Neural progenitor cell (in vitro differentiated cells): ENCODE measurements at places on chromosomes 6 and 20. TPM values are rescaled to one million over a fixed set of nuclear protein-coding genes. Genes with fewer than 3 reads are reported as not detected.

Gene RNASET2
- total RNA-seq, result 28.9 and 37.2 TPM in 2 replicates

Gene FRK
- 0.11 and 0.15 TPM in 2 replicates for total RNA-seq

Gene CD40
- total RNA-seq, result 11.0 and 14.0 TPM in 2 replicates

Gene GHRH
- 3.2 TPM in 1 of 2 replicates, not detected in the other for total RNA-seq

Gene FAM229B
- 14.1 and 32.2 TPM in 2 replicates for total RNA-seq

Gene PI16
- 0.06 TPM in 1 of 2 replicates, not detected in the other for total RNA-seq

Gene EYA4
- 2.3 and 2.4 TPM in 2 replicates for total RNA-seq

Gene HLA-DQA1
- total RNA-seq, result not detected in 2 replicates

DNA sequence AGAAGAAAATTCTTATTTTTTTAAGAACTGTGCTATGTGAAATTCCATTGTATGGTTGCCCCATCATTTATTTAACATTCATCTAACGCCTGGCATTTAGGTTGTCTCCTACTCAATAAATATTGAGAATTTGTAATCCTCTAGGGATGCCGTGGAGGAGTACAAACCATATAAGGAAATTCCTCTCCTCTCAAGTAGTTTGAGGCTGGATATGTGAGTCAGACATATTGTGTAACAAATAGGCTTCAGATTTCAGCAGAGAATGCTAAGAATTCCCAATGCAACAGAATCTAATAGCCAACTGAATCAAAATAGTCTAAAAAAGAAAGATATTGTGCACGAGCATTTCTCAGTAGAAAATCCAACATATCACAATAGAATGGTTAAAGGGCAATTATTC, 174.7 kb downstream of the OTOR start:
- H3K4me3 ChIP-seq, result no peak overlapping the region
- DNase-seq, result no peak
- no peak overlapping the region for H3K27ac ChIP-seq
- H3K4me1 ChIP-seq, result no peaks in the 10 kb centered on the region
- H3K27me3 ChIP-seq, result no peaks in the 10 kb centered on the region

DNA sequence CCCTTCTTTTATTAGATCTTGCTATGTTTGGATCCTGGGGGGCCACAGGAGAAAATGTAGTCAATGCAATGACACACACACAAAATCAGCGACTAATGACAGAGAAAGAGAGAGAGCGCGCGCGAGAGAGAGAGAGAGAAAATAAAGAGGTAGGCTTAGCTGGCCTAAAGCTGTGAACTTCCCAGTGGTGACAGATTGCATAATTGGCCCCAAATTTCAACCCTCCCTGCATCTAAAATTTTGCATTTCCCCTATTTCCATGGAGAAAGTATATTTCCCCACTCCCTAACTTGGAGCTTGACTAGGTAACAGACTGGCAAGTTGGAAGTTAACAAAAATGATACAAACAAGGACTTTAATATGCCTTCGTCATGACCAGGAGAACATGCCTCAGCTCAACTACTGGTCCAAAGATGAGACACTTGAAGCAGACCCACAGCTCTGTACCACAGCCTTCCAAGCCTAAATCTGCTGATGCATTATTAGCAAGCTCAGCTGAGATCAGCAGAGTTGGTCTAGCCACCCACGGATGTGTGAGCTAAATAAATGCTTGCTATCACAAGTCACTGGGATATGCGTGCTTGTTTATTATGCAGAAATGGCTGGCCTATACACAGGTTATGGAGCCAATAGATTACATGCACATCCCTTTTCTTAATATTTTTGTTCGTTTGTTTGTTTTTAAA, 118.1 kb upstream of the PRDM1 start:
- DNase-seq, result no peak
- no peaks in the 10 kb centered on the region for H3K27me3 ChIP-seq
- no peak overlapping the region for H3K27ac ChIP-seq
- no peak overlapping the region for H3K4me3 ChIP-seq
- no peaks in the 10 kb centered on the region for H3K4me1 ChIP-seq
- H3K36me3 ChIP-seq, result no peaks in the 10 kb centered on the region

DNA sequence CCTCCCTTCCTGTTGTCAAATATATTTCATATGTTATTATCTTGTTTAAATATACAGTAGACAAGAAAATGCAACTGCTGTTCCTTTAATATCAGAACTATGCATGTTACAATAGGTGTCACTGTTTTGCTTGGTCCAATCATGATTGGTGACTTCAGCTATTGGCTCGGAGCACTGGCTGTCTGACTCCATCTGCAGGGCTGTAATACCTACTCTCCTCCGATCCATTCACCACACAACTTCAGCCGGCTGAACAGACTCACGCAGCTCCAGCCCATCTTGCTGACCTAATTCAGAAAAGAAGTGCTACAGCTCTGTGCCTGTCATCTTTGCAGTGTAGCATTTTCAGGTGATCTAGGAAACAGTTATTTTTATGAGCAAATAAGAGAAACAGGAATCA, at the start of gene BTBD3:
BTBD3 (plus strand) TSS at position 231 of the 400 bp plus-strand sequence. CDS start 383 bp downstream, outside the sequence.
- H3K36me3 ChIP-seq, result no peaks in the 10 kb centered on the region
- H3K4me3 ChIP-seq, result no peak within 1 kb of the TSS
- peak; percentile 16 for DNase-seq
- no peaks in the 10 kb centered on the region for H3K27me3 ChIP-seq
- H3K27ac ChIP-seq, result no peak within 1 kb of the TSS
- peaks cover 11% of the 10 kb centered on the region for H3K4me1 ChIP-seq

- H3K27me3 ChIP-seq, result no peaks in the 10 kb centered on the region
- H3K4me1 ChIP-seq, result no peaks in the 10 kb centered on the region
- H3K36me3 ChIP-seq, result no peaks in the 10 kb centered on the region
- no peak overlapping the region for H3K27ac ChIP-seq
Observed at GRCh38 chr6:106525107-106525881, 104.0 kb downstream of the RTN4IP1 start.

DNA sequence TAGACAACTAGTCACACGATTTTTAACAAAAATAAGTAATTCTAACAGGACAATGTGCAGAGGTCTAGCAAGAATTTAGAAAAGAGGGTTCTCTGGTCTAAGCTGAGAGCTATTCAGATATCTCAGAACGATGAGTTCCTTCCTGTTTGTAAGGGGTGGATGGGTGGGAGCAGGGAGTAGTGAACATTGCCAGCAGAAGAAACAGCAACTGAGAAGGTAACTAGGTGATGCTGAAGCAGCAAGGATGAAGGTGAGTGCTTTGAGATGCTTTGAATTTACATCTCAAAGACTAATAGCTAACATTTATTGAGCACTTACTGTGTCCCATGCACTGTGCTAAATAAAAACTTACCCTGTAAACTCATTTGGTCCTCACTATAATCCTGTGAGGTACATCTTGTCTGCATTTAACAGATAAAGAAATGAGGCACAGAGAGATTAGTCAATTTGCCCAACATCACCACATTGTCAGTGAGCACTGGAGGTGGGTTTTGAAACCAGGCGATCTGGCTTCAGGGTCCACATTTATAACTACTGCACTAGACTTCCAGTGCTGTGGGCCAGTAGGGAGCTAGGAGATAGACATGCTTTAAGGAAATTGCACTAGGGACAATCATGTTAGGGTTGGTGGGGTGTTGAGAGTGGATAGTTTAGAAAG, 15.7 kb downstream of the BRD2 start:
- no peaks in the 10 kb centered on the region for H3K27me3 ChIP-seq
- no peaks in the 10 kb centered on the region for H3K4me1 ChIP-seq
- DNase-seq, result no peak
- no peak overlapping the region for H3K27ac ChIP-seq
- H3K36me3 ChIP-seq, result peaks cover 13% of the 10 kb centered on the region

- no peak overlapping the region for H3K4me3 ChIP-seq
- H3K27ac ChIP-seq, result no peak overlapping the region
- no peaks in the 10 kb centered on the region for H3K36me3 ChIP-seq
- no peaks in the 10 kb centered on the region for H3K27me3 ChIP-seq
- H3K4me1 ChIP-seq, result no peaks in the 10 kb centered on the region
Observed at GRCh38 chr6:157200611-157201010, 122.7 kb downstream of the TMEM242 start.

GRCh38 chr6:77180326-77180725, 283.0 kb downstream of the HTR1B start:
- no peak overlapping the region for H3K4me3 ChIP-seq
- no peaks in the 10 kb centered on the region for H3K36me3 ChIP-seq
- H3K27ac ChIP-seq, result no peak overlapping the region
- no peaks in the 10 kb centered on the region for H3K27me3 ChIP-seq

DNA sequence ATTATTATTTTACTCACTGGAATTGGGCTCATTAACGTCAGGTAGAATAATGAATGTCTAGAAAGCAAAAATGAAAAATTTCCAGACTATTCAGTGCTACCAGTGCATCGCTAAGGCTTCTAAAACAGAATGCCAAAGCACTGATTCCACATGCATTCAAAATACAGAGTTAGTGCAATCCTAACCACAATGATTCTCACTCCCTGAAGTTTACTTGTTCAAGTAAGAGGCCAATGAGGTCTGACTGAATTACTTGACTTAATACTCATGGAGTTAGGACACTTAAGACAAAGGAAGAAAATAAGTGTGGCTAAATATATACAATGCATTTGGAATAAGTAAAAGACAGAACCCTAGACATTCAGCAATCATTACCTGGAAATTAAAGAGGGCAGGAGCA, 220.5 kb downstream of the PKHD1 start:
- peaks cover 4% of the 10 kb centered on the region for H3K4me1 ChIP-seq
- H3K27ac ChIP-seq, result no peak overlapping the region
- no peaks in the 10 kb centered on the region for H3K36me3 ChIP-seq

DNA sequence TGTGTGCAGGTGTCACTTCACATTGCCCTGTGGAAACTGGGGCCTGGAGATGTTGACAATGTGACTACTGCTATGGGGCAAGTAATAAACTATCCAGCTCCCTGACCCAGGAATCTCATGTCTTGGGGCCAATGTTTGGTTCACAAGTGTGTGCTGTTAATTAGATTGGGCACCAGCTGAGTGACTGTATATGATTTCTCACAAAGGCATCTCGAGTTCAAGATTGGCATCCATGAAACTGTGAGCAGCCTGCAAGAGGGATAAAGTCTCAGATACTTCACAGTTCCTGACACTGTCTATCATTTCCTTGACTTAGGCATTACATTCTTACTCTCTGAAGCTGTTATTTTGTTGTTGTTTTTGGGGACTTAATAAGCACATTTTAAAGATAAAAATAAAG, 264.0 kb downstream of the PRKN start:
- H3K36me3 ChIP-seq, result no peaks in the 10 kb centered on the region
- H3K27ac ChIP-seq, result no peak overlapping the region
- H3K4me1 ChIP-seq, result no peaks in the 10 kb centered on the region
- DNase-seq, result no peak

GRCh38 chr6:162217058-162217457, 510.5 kb downstream of the PRKN start:
- H3K4me1 ChIP-seq, result no peaks in the 10 kb centered on the region
- no peak overlapping the region for H3K27ac ChIP-seq
- no peak overlapping the region for H3K4me3 ChIP-seq
- no peaks in the 10 kb centered on the region for H3K36me3 ChIP-seq
- no peaks in the 10 kb centered on the region for H3K27me3 ChIP-seq

DNA sequence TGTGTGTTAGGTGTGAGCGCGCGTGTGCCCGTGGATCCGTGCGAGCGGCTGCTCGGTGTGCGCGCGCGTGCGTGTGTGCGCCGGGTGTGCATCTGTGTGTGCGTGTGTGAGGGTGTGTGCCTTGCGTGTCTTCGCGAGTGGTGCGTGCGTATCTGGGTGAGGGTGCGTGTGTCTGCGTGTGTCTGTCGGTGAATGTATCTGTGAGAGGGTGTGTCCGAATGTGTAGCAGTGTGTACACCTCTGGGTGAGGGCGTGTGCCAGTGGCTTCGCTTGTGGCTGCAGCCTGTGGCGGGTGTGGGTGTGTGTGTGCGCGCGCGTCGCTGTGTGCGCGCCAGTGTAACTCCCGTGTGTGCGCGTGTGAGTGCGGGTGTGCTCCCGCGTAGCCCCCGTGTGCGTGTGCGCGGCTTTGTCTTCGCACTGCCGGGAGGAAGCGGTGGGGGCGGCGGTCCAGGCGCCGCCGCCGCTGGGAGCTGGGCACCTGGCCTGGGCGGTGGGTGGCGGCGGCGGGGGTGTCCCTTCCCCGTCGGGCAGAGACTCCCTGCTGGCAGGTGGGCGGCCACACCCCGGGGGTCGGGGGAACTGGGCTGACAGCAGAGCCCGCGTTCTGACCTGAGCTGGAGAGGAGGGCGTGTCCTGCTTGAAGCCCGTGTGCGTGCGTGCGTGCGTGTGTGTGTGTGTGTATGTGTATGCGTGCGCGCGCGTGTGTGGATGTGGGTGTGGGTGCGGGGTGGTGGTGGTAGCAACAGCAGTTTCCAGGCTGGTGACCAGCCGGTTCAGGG, 61.3 kb upstream of the EPB41L1 start:
- peaks cover 77% of the 10 kb centered on the region for H3K27me3 ChIP-seq
- no peaks in the 10 kb centered on the region for H3K36me3 ChIP-seq
- no peak overlapping the region for H3K27ac ChIP-seq
- H3K4me3 ChIP-seq, result peak overlapping the region; percentile 78
- H3K4me1 ChIP-seq, result peaks cover 36% of the 10 kb centered on the region

- peak; percentile 59 for DNase-seq
- H3K4me3 ChIP-seq, result no peak overlapping the region
- peaks cover 10% of the 10 kb centered on the region for H3K4me1 ChIP-seq
- no peak overlapping the region for H3K27ac ChIP-seq
- H3K36me3 ChIP-seq, result no peaks in the 10 kb centered on the region
- H3K27me3 ChIP-seq, result no peaks in the 10 kb centered on the region
Observed at GRCh38 chr6:8329562-8329961, 105.8 kb downstream of the SLC35B3 start.

DNA sequence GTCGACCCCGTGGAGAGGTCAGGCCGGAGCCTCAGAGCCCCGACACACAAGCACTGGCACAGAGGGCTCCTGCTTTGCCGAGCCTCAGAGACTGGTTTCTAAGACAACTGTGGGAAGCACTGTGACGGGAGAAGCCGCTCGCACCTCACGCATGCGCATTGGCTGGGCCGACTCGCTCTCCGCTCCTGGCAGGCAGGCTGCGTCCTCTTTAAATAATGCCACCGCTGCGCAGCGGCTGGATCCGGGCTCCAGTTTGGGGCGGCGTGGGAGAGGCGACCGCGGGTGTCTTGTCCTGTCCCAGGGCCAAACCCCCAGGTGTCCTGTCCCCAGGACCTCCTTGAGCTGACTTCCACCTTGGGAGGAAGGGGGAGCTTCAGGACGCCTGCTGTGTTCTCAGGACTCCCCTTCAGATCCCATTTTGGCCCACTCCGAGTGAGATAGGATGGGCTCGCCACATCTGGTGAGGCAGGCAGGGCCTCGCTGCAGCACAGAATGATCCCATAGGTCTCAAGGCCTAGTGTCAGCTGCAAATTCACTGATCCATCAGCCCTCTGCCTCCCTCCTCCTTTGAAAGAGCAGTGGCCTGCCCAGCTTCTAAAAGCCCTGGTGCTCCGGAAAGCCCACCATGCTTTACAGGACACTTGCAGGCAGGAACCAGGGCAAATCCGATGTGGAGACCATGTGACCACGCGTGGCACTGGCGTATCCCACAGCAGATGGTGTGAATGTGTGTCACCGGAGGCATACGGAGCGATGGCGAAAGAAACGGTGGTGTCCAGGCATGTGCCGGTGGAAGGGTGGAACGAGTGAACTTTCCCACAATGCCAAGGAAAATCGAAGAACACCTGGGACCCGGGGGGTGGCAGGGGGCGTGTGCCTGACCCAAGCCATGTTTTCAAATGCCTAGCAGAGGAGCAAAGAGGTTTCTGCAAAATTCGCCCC, 169.3 kb upstream of the ZNF337 start:
- H3K4me3 ChIP-seq, result peak overlapping the region; percentile 38
- peak; percentile 90 for DNase-seq
- H3K27me3 ChIP-seq, result peaks cover 100% of the 10 kb centered on the region
- no peaks in the 10 kb centered on the region for H3K36me3 ChIP-seq
- peaks cover 4% of the 10 kb centered on the region for H3K4me1 ChIP-seq
